ENCODE measurements at places on chromosomes 4 and X.

- DNase-seq: no peak
Observed at GRCh38 chrX:69153060-69153730, 12.1 kb downstream of the PJA1 start.

- no peak for DNase-seq
Observed at GRCh38 chrX:74925225-74926088, at the start of gene NEXMIF. NEXMIF (minus strand) TSS chrX:74925452.

DNA sequence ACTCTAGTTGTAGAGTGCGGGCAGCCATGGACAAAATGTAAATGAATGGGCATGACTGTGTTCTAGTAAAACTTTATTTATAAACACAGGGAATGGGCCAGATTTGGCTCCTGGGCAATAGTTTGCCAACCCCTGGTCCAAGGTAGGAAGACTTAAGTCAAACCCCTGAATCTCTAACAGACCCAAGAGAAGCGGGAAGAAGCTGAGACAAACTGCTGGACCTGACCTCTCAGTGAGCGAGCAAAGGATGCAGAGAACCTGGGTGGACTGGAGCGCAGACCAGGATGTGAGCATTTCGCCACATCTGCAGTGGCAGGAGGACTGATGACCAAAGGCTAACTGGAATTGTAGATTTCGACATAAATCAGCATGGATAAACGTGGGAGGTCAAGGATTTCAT is 201.6 kb downstream of the STIM2 start:
- DNase-seq: no peak

GRCh38 chrX:99001286-99001685 is 1408.8 kb downstream of the PCDH19 start:
- no peak for DNase-seq

DNA sequence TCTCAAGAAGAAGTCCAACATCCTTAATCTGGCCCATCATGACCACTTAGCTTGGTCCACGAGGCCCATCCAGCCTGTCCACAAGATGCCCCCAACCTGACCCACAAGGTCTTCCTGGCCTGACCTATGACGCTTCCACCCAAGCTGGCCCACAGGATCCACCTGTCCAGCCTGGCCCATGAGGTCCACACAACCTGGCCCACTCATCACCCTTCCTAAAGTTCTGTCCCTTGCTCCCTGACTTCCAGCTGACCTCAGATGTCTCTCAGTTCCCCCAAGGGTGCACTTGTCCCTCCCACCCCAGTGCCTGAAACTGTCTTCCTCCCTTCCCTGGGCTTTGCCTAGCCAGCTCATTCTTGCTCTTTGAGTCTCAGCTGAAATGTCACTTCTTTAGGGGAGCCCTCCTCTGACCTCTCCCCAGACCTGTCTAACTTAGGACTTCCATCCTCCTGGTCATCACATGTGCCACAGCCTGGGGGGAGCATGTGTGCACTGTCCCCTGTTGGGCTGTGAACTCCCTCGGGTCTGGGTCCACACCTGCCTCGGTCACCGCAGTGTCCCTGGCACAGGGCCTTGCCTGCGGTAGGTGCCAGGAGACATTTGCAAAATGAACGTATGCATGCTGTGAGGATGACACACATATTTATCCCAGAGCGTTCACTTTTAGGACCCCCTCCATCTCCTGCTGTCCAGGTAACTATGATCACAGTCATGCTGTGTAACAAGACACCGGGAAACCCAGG is 61.7 kb downstream of the EVC start:
- no peak for DNase-seq

- no peak for DNase-seq
Observed at GRCh38 chrX:12159799-12160198, 21.5 kb downstream of the FRMPD4 start.

DNA sequence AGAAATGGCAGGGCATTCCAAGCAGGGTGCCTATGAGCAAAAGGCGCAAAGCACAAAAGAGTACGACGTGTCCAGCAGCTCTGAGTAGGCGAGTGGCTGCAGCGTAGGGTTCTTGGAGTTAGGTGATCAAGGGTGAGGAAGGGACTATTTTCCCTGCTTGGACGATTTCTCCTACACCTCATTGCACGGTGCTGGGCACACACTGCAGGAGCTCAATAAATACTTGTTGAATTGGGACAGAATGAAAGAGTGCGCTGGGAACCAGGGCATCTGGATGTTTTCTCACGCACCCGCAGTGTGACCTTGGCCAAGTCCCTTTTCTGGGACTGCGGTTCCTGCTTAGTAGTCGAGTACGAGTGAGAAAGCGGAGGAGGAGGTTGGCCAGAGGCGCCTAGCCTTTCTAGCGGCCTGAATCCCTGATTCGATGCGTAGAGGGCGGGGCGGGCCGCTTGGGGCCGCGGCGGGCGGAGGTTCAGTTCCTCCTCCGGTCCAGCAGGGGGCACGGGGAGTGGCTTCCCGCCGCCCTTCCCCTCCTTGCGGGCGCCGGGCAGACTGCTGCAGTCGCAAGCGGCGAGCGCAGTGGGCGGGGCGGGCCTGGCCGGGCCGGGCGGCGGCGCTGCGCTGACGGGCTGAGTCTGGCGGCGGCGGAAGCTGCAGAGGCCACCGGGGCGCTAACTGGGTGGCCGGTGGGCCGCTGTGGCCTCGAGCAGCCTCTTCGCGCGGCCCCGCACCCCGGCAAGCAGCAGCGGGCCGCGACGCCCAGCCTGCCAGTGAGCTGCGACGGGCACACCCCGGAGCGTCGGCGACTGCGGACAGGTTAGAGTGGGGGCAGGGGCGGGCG is at the start of gene FAM199X:
Gene FAM199X (plus strand): TSS at position 560 of the 841 bp plus-strand sequence. CDS start 333 bp downstream, outside the sequence.
- DNase-seq: peak; percentile 83

All from stimulated activated CD4-positive, alpha-beta T cell treated with anti-CD3 and anti-CD28 coated beads, Interleukin-2, amount 100 ng/mL, for 24 hours (primary cell).